ENCODE measurements at places on chromosomes 2 and 18.

DNA sequence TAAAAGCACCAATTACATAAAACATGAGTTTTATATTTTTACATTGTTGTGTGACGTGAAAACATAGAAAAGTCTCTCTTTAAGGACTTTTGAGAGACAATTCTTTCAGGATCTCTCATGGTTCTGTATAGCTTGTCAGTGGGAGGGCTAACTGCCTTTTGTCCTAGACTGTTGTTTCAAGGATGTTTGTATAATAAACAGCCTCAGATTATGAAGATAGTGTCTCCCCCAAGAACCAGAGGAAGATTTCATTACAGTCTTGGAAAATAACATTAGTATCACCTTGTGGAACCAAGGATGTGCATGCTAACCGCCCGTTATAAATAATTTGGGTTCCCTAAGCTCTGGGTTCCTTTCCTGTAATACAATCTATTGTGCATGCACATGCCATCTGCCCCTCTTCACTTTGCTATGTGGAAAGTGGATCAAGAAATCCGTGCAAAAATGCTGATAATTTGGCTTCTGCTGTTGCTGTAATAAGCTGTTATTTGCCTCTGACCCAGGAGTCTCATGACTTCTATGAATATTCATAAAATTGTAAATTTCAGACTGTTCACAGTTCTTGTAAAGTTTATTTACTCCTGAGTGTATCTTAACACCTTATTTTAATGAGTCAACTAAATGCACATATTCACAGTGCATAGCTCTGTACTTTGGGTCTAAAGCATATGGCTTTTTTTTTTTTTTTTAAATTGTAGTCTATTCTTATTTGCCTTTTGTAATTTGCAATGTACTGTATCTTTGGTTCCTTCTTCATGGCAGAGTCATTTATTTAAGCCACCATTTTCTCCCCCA, 265.5 kb downstream of the PTH2R start:
- DNase-seq, result no peak

GRCh38 chr2:164747140-164747539, 94.5 kb downstream of the COBLL1 start:
- no peak for DNase-seq

- DNase-seq, result peak; percentile 70
Measured at GRCh38 chr2:9770308-9771100, 72.8 kb upstream of the TAF1B start.

GRCh38 chr2:109284826-109285225, 155.8 kb downstream of the SH3RF3 start:
- no peak for DNase-seq

GRCh38 chr2:64548761-64549160, 24.6 kb downstream of the AFTPH start:
- no peak for DNase-seq

DNA sequence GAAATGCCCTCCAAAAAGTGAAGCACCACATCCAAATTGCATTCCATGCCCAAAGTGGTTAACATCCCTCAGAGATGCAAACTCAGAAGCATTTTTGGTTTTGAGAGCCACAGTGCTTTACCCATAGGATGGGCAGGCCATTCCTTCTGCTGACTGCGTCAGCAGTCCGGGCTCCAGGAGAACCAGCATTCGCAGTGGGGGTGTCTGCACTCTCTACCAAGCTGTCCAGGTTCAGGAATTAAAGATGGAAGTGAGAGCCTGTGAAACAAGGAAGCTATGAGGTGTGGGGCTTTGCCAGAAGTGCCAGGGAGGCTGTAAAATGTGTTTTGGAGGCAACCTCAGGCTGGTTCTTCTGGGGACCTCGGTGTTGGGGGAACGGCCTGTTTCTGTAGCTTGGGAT, 205.7 kb downstream of the AGAP1 start:
- DNase-seq, result no peak

DNA sequence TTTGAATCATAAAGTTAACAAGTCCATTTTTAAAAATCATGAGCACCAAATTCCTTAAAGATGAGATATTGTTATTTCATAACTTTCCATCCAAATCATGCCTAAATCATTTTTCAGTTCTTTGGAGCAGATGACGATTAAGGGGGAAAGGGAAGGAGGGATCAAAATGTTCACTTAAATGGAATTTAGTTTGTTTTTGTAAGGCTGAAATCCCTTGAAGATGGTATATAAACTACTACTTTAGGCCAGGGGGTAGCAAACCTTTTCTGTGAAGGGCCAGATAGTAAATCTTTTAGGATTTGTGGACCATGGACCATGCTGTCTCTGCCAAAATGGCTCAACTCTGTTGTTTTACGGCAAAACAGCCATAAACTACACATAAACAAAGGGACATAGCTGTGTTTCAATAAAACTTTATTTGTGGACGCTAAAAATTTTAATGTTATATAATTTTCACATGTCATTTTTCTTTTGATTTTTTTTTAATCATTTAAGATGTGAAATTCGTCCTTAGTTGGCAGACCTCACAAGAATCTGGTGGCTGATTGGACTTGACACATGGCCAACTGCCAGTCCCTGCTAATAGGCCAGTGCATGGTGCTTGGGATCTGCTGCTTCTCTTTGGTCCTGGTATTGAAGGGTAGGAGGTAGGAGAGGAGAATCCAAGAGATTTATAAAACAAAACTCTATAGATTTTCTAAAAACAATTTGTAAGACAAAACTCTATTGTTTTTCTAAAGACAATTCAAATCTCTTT, 52.0 kb upstream of the RTN4 start:
- no peak for DNase-seq

DNA sequence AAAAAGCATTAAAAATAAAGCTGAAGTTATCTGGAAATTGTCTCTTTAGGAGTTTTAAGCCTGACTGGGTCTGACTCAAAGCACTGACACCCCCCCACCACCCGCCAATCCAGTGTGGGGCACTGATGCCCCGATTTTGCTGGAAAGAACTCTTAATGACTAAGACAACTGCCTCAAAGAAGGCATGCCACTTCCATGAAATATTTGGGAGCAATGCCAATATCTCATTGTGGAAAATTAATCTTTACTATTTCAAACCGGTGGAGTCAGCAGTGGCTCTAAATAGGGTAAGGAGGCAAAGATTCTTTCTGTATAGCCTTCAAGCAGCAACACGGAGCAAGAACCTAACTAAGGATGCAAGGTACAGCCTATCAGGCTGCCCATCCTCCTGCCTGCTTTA, 4.5 kb downstream of the FKBP7 start:
- DNase-seq, result no peak

DNA sequence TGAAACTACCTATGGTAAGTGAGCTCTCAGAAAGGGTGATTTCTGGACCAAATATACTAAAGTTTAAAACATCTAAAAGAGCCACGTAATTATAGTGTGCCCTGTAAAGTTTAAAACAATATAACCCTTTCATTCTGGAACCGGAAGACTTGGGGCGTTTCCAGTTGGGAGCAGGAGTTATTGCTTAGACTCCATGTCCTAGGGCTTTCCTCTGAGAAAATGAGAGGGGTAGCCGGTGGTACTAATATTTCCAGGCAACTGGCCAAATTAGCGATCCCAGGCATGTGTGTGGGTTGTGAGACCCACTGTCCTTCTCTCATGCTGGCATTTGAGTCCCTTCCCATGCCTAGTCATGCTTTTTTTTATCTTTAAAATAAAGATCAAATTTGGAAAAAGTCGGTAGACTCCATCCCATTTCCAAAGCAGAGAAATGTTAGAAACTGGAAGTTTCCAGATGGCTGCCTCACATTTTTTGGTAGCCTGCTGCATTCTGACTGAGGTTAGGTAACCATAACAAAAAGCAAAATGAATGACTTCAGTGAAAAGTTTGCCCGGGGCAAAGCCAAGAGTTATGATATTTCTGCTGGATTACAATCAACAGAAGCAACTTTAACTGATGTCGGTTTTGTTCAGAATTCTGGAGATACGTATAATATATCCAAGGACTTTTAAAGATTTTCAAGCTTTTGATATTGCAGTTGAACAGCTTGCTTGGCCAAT, 227.4 kb downstream of the SS18 start:
- DNase-seq, result no peak

GRCh38 chr18:37315935-37316334, 249.7 kb downstream of the CELF4 start:
- DNase-seq, result no peak

DNA sequence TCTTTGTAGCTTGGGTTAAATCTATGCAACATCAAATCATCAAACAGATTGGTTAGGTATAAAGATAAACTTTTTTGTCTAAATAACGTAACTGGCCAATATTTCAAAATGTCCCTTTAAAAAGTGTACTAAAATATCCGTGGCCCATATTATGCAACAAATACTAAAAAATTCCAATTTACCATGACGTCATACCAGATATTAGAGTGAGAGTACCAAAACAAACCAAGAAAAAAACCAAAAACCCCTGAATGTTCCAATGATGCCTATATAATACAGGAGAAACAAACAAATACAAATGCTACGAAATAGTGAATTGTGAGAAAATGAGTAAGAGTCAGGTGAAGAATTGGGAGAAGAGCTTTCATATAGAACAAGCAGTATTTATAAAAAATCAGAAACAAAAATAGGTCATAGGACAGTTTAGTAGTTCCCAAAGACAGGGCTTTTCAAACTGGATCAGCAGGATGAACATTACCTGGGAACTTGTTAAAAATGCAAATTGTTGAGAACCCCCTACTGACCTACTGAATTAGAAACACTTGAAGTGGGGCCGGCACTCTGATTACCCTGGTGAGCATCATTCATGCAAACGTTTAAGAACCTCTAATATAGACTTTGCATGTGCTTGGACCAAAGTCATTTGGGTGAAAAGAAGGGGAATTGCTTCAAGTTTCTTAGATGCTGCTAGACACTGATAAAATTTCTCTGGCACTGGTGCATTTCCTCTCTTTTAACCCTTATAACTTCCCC, 753.7 kb downstream of the DSC3 start:
- DNase-seq, result no peak

DNA sequence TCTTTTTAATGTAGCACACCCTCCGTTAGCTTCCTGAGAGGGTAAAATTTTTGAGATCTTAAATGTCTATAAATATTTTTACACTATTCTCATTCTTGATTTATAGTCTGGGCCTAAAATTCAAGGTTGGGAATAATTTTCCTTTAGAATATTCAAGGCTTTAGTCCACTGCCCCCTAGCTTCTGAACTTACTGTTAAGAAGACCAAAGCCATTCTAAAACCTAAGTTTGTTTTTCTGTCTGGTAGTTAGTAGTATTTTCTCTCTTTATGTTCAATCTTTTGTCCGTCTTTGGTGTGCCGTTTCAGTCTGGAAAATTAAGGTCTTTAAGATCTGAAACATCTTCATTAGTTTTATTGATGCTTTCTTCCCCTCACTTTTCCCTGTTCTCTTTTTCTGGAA, 14.5 kb downstream of the OSBPL6 start:
- DNase-seq, result no peak

GRCh38 chr2:232542715-232543467, 3.4 kb downstream of the CHRNG start:
- DNase-seq, result no peak

DNA sequence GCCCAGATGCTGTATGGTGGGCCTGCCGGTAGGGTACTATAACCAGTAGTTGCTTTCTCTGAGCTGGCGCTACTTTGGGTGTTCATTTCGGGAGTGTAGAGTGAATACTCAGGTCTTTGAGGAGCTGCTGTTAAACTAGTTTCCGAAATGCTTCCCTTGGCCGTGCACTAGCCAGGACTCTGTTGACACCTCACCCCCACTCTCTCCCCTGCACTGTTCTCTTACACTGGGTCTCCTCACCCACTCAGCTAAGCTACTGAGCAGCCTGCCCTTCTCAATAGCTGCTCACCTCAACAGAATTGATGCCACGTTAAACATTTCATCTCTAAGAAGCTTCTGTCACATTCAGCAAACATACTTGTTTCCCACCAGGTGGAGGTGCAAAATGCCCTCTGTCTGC, 86.9 kb downstream of the RAPGEF4 start:
- no peak for DNase-seq

- DNase-seq, result no peak
Measured at GRCh38 chr2:184041077-184041476, 557.3 kb upstream of the ZNF804A start.

DNA sequence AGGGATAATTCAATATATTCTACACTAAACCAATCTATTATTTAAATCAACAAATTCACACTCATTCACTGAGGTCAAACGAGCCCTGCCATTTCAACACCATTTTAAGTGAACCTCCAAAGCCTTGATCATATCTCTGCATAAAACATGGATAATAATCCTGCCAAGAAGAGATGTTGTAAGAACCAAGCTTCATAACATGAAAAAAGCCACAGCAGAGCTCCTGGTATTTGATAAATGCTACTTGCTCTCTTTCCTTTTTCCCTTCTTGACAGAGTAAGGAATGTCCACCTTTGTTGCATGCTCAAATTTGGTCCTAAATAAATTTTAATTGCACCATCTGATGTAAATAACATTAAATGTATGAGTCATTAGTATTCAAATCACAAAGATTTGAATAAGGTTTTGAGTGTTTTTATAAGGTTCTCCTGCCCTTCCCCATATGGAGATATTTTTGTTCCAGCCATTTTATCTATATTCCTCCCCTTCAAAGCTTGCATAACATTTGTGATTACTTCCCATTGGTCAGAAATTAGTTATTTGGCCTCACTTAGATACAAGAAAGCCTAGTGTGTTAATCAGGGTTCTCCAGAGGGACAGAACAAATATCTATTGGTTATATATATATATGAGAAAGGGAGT, 318.8 kb downstream of the RND3 start:
- no peak for DNase-seq

GRCh38 chr2:174836995-174837390, 72.7 kb upstream of the CHRNA1 start:
- DNase-seq, result no peak

- no peak for DNase-seq
Measured at GRCh38 chr18:39966275-39966674, 1988.8 kb upstream of the PIK3C3 start.

- DNase-seq, result no peak
Measured at GRCh38 chr2:51711766-51712165, 679.8 kb upstream of the NRXN1 start.

DNA sequence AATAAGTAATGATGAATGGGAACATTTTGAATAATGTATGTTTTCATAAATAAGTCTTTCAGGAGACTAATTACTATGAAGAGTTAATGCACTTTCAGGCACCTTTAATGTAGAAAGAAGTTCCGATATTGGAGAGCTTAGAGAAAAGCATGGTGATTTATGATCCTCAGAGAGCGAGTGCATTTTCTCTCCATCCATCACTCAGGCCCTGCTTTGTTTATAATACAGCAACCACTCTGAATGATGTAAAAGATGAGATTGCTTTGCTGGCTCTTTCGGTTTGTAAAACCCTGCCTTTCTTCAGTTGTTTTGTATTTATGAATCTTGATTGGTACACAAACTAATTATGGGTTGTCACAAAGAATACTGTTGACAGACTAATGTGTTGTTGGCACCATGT, 132.0 kb downstream of the NYAP2 start:
- no peak for DNase-seq

DNA sequence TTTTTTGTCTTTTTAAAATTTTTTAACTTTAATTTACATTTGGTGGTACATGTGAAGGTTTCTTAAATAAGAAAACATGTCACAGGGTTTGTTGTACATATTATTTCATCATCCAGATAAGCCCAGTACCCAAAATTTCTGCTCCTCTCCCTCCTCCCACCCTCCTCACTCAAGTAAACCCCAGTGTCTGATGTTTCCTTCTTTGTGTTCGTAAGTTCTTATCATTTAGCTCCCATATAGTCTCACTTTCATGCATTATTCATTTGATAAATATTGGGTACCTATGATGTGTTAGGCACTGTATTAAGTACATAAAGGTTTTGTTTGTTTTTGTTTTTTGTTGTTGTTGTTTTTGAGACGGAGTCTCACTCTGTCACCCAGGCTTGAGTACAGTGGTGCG, 5.7 kb upstream of the TGIF1 start:
- no peak for DNase-seq

Measured in GM20000 (cell line).